Stimulated activated CD4-positive, alpha-beta T cell treated with anti-CD3 and anti-CD28 coated beads, Interleukin-15, amount 100 ng/mL, for 1 hour (primary cell): ENCODE measurements at places on chromosomes 2 and 18.

DNA sequence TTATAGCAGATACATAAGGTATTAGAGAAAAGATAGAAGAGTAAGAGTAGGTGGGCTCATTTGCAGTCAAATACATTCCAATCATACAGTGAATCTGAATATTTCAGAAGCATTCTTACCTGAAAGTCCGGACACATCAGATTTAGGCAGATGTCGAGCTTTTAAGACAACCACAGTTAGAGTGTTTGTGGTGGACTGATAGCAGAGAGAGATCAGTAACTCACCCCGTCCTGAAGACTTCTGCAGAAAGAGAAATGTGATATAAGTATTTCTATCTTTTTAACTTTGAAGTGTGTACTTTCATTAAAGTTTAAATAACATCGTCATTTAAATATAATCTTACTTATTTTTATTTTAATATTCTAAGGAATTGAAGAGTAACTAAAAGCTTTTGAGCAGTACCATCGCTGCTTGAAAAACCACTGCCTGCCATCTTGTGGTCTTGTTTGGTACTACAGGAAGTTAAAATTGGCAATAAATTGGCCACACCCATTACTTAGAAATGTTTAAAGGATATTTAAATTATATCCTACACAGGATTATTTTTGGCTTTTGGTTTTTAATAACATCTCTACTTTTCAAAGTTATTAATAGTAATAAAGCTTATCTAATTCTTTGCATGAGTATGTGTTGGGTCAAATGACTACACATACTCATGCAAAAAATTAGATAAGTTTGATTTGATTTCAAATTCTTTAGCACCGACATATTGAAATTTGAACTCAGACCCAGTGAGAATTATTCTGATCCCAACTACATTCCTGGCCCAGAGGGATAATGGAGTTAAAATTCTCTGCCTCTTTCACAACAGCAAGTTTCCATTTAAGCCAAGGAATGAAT lies 5.5 kb downstream of the SYT4 start:
- no peak for DNase-seq

GRCh38 chr2:239298116-239298804 lies 102.6 kb downstream of the HDAC4 start:
- peak; percentile 41 for DNase-seq

DNA sequence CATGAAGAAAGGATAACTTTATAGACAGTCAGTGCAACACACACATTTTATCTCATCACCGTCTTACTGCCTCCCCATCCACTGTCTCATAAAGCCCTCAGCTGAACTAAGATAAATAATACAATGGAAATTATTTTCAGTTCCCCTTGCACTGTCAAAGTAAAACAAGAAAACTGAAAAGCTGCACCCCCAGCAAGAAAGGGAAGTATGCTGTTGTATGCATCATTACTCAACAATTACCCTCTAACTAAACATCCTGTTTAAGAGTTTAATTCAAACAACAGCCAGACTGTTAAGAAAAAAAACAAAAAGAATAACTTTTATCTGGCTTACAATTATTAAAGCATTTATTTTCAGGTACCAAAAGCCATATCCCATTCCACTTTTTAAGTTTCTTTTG lies 25.0 kb downstream of the MPPE1 start:
- no peak for DNase-seq

DNA sequence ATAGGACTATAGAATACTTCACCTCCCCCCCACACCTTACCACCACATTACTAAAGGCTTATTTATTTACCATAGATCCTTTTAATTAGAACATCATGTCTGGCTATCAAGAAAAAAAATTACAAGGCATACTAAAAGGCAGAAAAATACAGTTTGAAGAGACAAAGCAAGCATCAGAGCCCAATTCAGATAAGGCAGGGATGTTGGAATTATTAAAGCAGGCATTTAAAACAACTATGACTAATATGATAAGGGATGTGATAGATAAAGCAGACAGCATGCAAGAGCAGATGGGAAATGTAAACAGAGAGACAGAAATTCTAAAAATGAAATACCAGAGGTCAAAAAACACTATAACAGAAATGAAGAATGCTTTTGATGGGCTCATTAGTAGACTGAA lies 55.4 kb upstream of the SMIM21 start:
- no peak for DNase-seq

GRCh38 chr2:68828887-68829708 lies 42.1 kb downstream of the BMP10 start:
- DNase-seq, result peak; percentile 40

DNA sequence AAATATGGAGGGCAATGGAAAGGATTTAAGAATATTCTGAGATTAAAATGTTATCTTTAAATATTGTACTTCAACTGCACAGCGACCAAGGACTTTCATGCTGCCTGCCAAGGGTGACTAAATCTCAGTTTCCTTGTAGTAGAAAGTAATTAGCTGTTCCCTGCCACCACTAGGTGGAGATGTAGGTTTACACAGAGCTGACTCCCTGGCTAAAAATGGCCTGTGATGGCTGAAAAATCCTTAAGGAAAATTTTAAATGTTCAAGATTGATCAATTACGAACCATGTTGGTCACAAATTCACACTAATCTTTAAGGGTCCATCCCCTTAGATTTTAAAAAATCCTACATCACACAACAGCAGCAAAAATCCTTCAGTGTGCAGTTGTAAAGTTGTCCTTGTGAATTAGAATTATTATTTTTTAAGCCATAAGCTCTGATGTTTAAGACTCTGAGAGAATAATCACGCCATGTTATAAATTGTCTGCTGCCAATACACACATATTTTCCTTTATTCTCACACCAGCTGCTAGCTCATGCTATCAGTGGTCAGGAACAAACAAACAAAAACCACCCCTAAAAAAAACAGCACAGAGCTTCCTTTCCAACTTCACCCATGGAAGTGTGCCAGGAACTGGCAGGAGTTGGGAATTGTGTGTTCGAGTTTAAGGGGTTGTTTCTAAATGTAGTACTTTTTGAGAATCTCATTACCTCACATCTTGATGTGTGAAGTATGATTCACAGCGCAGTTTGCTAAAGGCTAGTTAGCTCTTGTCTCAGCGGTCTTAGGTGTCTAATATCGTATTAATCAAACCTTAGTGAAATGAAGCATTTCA lies 399.8 kb downstream of the TMEM182 start:
- DNase-seq, result no peak

- DNase-seq, result no peak
Measured at GRCh38 chr2:239264492-239264837, 136.4 kb downstream of the HDAC4 start.

- DNase-seq, result no peak
Measured at GRCh38 chr2:36367895-36368353, 12.3 kb downstream of the CRIM1 start.

GRCh38 chr2:212930556-212931260 lies 220.7 kb downstream of the IKZF2 start:
- no peak for DNase-seq

- DNase-seq, result no peak
Measured at GRCh38 chr18:32243358-32243757, 53.5 kb downstream of the MEP1B start.

- DNase-seq, result no peak
Measured at GRCh38 chr18:47389210-47389609, 137.8 kb upstream of the SKOR2 start.

DNA sequence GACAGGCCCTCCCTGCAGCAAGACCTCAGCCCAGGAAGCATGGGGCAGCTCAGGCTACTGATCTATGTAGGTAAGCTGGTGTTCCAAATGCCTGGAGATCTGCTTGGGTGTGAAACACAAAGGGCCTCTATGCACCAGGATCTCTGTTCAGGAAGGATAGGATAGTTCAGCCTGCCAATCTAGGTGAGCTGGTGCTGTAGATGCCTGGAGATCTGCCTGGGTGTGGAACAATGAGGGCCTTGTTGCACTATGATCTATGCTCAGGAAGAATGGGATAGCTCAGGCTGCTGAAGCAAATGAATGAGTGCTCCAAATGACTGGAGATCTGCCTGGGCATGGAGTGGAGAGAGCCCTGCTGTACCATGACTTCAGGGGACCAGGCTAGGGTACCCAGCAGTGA lies 48.9 kb upstream of the MYL1 start:
- no peak for DNase-seq

DNA sequence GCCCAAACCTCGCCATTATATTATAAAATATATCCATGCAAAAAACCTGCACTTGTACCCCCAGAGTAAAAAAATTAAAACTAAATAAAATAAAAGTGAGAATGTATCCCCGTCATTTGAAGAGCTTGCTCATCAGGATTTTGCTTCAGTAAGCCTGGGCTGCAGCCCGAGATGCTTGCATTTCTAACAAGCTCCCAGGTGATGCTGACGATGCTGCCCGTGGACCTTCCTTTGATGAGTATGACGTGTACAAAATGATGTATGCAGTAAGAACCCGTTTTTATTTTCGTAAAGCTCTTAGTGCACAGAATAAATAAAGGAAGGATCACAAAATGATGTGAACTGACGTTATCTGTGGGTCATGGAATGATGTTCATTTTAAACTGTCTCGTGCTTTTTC lies 63.5 kb downstream of the CRACDL start:
- DNase-seq, result no peak

GRCh38 chr2:200352636-200353035 lies 46.1 kb downstream of the SPATS2L start:
- DNase-seq, result no peak

GRCh38 chr18:12842459-12843380 lies 41.3 kb downstream of the PTPN2 start:
- no peak for DNase-seq

- DNase-seq, result peak; percentile 14
Measured at GRCh38 chr2:205612636-205613035, 69.7 kb upstream of the NRP2 start.

DNA sequence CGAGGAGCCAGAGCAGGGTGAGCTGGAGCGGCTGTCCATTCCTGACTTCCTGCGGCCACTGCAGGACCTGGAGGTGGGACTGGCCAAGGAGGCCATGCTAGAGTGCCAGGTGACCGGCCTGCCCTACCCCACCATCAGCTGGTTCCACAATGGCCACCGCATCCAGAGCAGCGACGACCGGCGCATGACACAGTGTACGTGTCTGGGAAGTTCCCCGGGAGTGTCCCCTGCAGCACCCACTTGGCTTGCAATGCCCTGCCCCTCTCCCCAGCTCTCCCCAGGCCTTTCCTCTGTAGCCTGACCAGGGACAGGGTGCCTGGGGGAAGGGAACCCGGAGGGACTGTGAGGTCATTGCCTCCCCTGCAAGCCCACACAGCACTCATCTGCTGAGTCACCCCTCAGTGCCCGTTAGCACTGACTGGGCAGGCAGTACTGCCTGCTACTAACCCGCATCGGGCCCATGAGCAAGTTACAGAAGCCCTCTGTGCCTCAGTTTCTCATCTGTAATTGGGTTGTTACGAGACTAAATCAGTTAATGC lies 29.4 kb upstream of the GMPPA start:
- DNase-seq, result no peak

DNA sequence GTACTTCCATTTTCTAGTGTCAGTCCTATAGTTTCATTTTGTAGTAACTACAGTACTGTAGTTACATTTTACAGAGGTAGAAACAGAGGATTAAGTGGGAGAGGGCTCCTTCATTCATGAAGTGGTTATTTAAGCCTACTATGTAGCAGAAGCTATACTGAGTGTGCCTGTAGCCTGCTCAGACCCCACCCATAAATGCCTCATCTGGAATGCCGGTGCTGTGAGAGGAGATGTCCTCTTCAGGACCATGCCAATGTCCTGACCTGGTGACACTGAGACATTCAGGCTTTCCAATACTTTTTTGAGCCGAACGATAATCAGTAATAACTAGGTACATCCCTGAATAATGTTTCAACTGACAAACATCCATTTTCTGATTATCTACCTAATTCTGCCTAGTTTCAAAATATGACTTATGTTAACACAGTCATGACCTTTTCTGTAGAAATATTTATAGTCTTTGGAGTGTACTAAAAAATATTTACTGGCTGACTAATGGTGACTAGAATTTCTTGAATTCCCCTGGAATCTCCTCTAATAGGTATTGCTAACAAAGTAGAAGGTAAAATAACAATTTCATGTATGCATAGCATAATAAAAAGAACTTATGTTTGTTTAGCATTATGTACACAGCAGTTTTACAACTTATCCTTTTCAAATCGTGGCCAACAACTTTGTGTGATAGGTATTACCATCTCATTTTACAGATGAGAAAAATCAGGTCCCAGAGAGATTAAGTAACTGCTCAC lies 10.2 kb upstream of the ARHGAP28 start:
- DNase-seq, result no peak

DNA sequence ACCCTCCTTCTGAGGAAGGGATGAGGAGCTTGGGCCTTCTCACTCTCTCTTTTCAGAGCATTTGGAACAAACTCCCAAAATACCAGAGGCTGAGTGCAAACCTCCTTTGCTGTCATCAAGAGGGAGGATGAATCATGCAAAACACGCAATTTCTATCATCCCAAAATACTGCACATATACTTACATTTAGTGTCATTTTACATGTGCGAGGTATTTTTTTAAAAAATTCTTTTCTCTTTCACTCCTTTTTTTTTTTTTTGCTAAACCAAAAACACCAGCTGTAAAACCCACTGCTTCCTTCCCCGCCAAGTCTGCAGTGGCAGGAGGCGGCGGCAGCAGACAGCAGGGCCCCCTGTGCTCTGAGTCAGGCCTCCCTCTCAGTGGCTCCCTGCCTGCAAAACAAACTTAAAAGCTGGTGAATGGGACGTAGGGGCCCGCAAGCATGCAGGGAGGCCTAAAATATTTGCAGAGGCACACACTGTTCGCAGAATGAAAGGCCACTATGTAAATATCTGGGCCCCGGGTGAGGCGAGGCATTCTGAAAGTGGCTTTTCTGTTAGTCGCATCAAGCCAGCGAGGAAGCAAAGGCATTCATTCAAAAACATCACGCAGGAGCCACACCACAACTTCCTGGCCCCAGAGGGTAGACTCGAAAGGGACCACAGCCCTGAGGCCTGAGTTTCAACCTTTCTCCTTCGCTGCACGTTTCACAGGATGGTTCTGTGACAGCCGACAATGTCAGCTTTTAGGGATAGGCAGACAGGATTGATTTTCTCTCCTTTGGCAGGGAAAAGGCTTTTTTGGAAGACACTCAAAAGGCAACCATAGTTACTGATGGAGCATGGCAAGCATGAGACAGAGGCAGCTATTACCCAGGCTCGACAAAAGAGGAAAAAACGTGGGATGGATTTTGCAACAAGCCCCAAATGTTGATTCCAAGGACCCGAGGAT lies 73.4 kb downstream of the ACTR2 start:
- DNase-seq, result peak; percentile 40
